ENCODE measurements at places on chromosomes 2 and 18.

DNA sequence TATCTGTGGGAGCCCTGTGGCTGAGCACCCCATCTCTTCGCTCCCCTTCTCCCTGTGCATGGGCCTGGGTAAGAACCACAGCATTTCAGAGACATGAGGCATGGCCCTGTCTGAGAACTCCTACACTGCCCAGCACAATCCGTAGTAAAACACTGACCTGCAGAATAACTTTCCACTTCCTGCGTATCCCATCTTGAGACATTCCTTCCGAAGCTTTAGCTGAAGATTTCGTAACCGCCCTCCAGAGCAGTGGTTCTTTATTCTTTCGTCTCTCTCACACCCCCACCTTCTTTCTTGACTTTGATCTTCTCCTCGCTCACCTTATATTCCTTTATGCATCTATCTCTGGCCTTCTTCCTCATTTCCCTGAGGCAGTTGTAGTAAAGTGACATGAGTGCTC lies 381.1 kb downstream of the HRH4 start:
- DNase-seq = no peak

DNA sequence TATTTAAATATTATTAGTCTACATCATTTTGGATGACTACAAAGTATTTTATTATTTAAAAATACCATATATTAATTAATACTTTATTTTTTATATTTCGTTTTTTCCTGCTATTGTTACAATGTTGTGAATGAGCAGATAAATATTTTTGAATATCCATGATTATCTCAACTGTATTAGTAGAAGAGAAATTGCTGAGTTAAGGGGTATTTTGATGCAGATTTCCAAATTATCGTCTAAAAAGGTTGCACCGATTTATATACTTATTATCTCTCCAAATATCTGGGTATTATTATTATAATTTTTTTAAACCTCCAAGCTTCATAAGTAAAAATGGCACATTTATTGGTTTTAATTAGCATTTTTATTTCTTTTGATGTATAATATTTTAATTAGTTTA lies 8.9 kb upstream of the IL1RL1 start:
- no peak for DNase-seq

- DNase-seq = no peak
Measured at GRCh38 chr2:62475172-62476011, 30.6 kb downstream of the TMEM17 start.

DNA sequence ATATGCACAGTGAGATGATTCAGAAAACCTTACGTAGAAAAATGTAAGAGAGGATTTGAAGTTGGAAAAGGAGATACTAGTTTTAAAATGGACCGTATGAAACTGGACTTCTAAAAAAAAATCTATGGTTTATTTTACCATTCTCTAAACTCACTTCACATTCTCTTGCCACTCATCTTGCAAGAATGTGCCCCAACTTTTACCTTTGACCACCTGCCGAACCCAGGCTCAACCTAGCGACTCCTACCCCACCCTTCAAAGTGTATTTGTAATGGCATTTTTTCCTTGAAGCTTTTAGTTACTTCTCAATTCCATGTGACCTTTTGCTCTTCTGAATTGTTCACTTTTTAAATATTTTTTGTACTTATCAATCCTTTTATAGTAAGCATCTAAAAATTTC lies 160.8 kb downstream of the PHLPP1 start:
- no peak for DNase-seq

GRCh38 chr2:110997331-110998045 lies 123.2 kb upstream of the BCL2L11 start:
- no peak for DNase-seq

GRCh38 chr2:167147271-167147941 lies 259.1 kb downstream of the XIRP2 start:
- no peak for DNase-seq

- peak; percentile 56 for DNase-seq
Measured at GRCh38 chr2:230202430-230203109, 17.2 kb downstream of the SP110 start.

DNA sequence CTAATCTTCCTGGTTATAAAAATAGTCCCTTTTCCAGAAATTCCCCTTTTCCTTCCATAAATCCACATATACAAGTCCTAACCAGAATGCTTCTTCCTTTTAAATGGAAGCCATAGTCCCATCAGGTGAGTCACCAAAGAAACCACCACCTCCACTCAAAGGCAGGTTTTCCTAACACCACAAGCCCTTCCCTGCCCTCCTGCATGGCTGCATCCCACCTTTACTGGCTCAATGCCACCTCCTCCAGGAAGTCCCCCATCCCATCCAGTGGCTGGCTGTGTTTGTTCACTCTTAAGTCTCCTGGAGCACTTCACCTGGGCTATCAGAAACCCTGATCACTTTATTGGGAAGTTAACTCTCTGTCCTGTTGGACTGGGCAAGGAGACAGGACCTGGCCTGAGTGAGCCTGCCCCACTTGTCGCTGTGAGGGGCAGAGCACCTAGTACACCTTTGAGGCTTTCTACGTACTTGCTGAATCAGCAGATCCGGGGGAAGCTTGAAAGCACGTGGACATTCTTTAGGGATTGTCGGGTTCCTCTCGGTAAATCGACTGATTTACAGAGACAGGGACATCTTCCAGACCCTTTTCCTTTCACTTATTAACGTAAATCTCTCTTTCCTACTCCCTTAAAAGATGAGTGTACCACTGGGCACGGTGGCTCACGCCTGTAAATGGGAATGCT lies 71.0 kb downstream of the NGEF start:
- DNase-seq = no peak

DNA sequence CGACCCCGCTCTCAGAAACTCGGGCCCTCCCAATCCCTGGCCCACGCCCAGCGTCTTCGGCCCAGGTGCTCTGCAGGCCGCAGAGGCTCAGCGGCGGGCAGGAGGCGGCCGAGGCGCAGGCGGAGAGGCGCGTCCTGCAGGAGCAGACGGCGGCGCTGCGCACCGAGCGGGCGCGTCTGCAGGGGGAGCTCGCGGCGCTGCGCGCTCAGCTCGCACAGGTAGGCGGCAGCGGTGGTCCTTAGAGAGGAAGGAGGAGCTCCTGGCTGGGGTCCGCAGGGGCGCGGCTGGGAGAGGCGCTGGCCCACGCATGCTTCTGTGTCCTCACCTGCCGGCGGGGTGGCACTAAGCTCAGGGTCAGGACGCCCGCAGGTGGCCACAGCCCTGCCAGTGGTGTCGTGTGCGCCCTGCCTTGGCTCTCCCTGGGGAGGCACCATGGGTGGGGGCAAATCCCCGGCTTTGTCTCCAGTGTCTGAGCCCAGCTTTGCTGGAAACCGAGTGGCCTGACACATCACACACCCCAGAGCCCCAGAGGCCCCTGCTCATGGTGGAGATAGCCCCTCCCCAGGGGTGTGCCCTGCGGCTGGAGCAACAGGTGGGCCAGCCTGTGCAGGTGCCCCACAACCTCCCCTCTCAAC lies 14.9 kb upstream of the SNED1 start:
- DNase-seq = peak; percentile 69

GRCh38 chr18:11994703-11995444 lies 13.6 kb downstream of the IMPA2 start:
- no peak for DNase-seq

DNA sequence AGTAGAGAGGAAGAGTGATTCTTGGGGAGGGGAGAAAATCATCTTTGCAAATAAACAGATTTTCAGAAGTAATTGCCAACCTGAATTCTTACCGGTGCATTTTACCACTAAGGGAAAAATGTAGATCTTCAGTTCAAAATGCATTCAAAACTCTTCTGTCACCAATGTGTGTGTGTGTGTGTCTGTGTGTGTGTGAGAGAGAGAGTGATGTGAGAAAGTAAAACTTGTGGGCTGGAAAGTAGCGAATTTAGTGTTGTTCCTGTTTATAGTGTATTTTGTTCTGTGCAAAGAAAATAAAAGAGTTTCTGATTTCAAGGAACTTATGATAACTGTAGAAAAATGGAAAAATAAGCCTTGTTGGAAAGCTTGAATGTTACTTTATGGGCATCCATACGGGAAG lies 27.0 kb downstream of the KCNJ13 start:
- DNase-seq = no peak

- no peak for DNase-seq
Measured at GRCh38 chr2:63778391-63778790, 63.3 kb upstream of the UGP2 start.

DNA sequence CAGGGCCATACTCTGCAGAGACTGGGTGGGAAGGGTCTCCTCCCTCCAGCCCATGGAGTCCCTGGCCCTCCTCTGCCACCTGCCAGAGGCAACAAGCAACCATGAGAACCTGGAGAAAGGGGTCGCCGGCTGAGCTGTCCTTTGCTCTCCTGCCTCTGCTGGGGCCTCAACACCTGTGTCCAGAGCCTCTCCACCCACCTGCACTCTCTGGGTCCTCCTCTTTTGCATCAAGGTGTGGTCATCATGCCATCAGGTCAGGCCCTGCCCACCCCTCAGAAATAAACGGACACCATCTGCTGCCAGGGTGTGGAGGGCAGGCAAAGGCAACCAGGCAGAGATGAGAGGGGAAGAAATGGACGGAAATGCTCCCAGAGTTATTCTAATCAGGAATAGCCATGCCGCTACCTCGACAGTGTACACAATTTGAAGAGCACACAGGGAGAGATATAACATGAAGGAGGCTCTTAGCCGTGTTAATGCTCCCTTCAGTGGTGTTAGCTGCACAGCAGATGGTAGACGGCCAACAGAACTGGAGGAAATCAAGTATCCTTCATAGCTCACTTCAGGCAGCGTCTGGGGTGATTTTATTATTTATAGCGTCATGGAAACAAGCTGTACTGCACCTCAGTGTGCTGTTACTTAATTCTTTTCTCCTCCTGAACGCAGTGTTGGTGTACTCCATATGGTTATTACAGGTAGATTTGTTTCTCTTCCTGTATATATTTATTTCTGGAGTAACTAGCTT lies 247.9 kb downstream of the TSN start:
- no peak for DNase-seq

DNA sequence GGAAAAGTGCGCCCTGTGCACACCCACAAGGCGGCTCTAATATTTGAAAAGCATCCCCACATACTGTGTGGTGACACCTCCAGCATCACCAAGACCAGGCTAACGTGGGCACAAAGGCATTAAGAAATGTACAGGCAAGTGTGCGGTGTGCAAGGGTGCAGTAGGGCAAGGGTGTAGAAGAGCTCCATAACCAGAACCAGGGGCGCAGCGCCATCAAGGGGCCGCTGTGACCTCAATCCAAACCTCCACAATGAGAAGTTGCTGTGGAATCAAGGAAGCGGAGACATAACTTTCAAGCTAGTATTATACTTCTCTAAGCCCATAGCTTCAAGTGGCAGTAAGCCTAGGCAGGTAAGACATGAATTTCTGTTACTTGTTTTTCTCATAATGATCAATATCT lies 13.0 kb downstream of the L3MBTL4 start:
- no peak for DNase-seq

DNA sequence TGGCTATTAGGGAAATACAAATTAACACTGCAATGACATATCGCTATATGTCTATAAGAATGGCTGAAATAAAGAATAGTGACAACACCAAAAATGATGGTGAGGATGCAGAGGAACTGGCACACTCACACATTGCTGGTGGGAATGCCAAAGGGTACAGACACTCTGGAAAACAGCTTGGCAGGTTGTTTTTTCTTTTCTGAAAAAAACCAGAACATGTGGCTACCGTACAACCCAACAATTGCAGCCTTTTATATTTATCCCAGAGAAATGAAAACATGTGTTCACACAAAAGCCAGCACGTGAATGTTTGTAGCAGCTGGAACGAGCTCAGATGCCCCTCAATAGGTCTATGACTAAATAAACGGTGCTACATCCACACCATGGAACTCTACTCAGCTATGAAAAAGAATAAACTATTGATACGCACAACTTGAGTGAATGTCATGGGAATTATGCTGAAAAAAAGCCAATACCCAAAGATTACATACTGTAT lies 45.9 kb downstream of the KCNE4 start:
- no peak for DNase-seq

- DNase-seq = no peak
Measured at GRCh38 chr2:185618625-185619024, 120.0 kb upstream of the FSIP2 start.

DNA sequence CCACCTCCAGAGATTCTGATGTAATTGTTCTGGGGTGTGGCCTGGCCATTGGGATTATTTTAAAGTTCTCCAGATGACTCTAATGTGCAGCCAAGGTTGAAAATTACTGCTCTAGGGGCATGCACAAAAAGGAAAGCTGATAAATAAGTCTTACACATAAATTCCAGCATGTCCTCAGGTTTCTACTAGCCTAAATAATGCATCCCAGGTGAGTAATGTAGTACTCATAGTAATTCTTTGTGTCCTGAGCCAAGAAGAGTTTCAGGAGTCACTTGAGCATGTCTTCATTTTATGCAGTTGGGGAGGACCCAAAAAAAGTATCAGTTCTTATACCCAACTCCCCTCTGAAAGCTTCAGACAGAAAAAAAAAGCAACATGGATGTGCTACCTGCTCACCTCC lies 130.1 kb upstream of the SP5 start:
- no peak for DNase-seq

DNA sequence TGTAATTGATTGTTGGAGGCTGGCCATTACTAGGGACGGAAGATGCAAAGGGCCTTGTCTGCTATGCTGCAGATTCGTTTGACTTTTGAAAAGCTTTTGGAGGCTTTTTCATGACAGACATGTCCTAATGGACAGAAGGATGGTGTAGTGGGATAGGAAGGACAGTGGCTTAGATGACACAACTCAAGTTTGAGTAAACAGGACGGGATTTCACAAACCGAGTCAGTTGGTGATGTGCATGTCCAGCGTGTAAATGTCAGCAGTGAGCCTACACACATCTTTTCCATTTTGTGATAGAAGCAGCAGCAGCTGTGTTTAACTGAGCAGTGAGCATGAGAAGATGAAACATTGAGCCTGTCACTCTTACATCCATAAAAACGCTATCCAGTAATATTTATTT lies 76.0 kb downstream of the NCK2 start:
- no peak for DNase-seq

DNA sequence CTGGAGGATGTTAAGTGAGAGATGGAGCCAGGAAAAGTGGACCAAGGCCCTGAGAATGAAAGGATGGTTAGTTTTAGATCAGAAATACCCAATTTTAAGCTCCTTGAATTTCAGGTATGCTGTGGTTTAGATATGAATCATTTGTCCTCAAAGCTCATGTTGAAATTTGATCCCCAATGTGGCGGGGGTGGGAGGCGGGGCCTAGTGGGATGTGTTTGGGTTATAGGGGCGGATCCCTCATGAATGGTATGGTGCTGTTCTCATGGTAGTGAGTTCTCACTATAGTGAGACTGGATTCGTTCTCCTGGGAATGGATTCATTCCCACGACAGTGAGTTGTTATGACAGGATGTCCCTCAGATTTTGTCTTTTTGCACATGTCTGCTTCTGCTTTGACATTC lies 11.4 kb downstream of the MYO5B start:
- DNase-seq = no peak

DNA sequence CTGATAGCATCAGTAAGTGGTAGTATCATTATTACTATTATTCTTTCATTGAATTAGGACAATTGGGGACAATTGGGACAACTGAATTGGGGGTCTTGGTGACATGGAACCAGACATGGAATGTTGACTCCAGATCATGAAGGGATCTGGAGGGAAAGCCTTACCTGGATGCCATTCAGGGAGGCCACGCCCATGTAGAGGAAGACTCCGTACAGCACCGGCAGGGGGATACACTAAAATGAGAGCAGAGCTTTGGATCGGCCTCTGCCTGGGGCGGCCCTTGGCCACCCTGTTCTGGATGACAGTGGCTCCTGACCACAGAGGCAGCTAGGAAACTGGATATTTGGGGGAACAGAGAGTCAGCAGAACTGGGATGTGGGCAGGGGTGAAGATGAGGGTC lies 29.2 kb downstream of the MTHFD2 start:
- no peak for DNase-seq

Data from GM20000 (cell line).